ENCODE measurements at places on chromosomes 13 and 19.

- no peaks in the 10 kb centered on the region for H3K27me3 ChIP-seq
- no peak for DNase-seq
- no peak overlapping the region for H3K4me3 ChIP-seq
- peaks cover 1% of the 10 kb centered on the region for H3K4me1 ChIP-seq
- no peaks in the 10 kb centered on the region for H3K36me3 ChIP-seq
Measured at GRCh38 chr13:66994517-66995202, 235.5 kb downstream of the PCDH9 start.

- no peaks in the 10 kb centered on the region for H3K4me1 ChIP-seq
- no peak overlapping the region for H3K27ac ChIP-seq
- peaks cover 6% of the 10 kb centered on the region for H3K36me3 ChIP-seq
- no peak overlapping the region for H3K4me3 ChIP-seq
- DNase-seq = no peak
- H3K27me3 ChIP-seq = no peaks in the 10 kb centered on the region
Measured at GRCh38 chr13:49494645-49495044, 1.1 kb upstream of the PHF11 start.

- no peak overlapping the region for H3K4me3 ChIP-seq
- DNase-seq = no peak
- no peaks in the 10 kb centered on the region for H3K36me3 ChIP-seq
- no peaks in the 10 kb centered on the region for H3K27me3 ChIP-seq
- H3K4me1 ChIP-seq = no peaks in the 10 kb centered on the region
Measured at GRCh38 chr19:28019901-28020300, 1193.0 kb downstream of the UQCRFS1 start.

DNA sequence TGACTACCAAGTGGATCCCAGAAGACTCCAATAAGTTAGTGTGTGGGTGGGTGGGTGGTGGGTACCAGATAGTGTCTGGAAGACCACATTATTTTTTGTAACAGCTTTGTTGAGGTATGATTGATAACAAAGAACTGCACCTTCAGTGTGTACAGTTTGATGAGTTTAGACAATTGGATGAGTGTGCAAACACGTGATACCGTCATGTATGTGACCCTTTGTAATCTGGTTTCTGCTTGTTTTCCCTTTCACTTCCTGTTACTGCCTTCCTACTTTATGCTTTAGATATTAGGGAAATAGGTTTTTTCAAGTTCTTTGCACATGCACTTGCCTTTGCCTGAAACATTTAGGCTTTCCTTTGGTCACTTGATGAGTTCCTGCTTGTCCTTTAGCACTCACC is 8.5 kb downstream of the RPL21 start:
- no peak for DNase-seq
- no peak overlapping the region for H3K4me3 ChIP-seq
- no peaks in the 10 kb centered on the region for H3K4me1 ChIP-seq
- H3K36me3 ChIP-seq = peaks cover 18% of the 10 kb centered on the region
- no peaks in the 10 kb centered on the region for H3K27me3 ChIP-seq

GRCh38 chr13:49219647-49220035 is 497 bp upstream of the MLNR start:
- H3K36me3 ChIP-seq = no peaks in the 10 kb centered on the region
- H3K4me3 ChIP-seq = peak overlapping the region; percentile 2
- H3K27me3 ChIP-seq = peaks cover 66% of the 10 kb centered on the region
- no peak overlapping the region for H3K27ac ChIP-seq
- H3K4me1 ChIP-seq = peaks cover 20% of the 10 kb centered on the region

DNA sequence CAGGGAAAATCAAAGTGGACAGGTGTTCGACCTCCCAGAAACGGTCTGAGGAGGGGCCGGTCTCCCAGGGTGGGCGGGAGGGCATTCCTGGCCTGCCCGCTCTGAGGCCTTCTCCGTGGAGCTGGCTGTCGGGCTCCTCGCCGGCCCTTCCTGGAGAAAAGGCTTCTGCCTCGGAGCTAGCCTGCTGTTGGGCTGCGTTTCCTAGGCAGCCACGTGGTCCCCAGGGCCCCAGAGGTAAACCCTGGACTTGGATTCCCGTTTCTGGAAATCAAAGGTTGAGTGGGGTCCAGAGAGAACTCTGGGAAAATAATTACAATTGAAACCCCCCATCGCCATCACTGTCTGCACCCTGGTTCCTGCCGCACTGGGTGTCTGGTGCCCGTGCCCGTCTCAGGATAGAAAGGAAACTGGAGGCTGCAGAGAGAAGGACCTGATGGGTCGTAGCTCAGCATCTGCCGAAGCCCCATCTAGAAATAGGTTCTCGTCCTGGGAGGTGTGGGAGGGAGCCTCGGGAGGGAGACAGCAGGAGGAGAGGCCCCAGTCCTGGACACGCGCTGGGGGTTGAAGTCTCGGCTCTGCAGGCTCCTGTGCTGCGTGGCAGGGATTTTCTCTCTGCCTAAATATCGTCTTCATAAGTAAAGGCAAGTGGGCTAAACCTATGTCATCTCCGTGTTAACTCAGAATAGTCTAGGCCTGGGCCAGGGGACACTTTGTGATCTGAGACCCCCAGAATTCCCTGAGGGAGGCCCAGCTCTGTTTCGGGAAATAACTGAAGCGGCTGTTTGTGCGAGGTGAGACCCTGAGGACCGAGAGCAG is 7.7 kb upstream of the PROZ start:
- peaks cover 7% of the 10 kb centered on the region for H3K4me1 ChIP-seq
- H3K27me3 ChIP-seq = no peaks in the 10 kb centered on the region
- DNase-seq = no peak

DNA sequence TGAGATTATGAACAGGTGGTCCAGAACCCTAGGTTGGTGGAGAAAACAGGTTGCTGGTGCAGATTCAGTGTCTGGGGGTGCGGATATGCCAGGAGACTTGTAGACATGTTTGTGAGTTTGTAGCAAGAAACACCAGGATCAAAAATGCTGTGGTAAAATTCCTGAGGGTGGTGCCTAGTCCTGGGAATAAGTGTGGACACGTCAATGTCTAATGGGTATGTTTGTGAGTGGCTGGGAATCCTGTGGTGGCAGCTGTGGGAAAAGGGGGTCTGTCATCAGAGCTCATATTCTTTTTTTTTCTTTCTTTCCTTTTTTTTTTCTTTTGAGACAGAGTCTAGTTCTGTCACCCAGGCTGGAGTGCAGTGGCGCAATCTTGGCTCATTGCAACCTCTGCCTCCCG is 7.2 kb downstream of the ZNF708 start:
- no peaks in the 10 kb centered on the region for H3K27me3 ChIP-seq
- peaks cover 9% of the 10 kb centered on the region for H3K4me1 ChIP-seq
- peaks cover 6% of the 10 kb centered on the region for H3K36me3 ChIP-seq
- no peak overlapping the region for H3K4me3 ChIP-seq
